Activated CD8-positive, alpha-beta T cell treated with anti-CD3 and anti-CD28 coated beads for 36 hours (primary cell): ENCODE measurements at places on chromosomes 1 and 21. TPM values are rescaled to one million over a fixed set of nuclear protein-coding genes. Genes with fewer than 3 reads are reported as not detected.

GRCh38 chr1:99146129-99146848 is 118.0 kb upstream of the PLPPR4 start:
- peaks cover 6% of the 10 kb centered on the region for H3K4me1 ChIP-seq
- H3K4me3 ChIP-seq, result no peak overlapping the region
- no peak overlapping the region for H3K27ac ChIP-seq
- DNase-seq, result no peak

ABCA4 gene
- total RNA-seq, result not detected

- peak; percentile 94 for DNase-seq
- H3K27me3 ChIP-seq, result no peaks in the 10 kb centered on the region
- no peaks in the 10 kb centered on the region for H3K4me1 ChIP-seq
Observed at GRCh38 chr1:9867408-9868243, 42.4 kb downstream of the CTNNBIP1 start.

- peaks cover 5% of the 10 kb centered on the region for H3K36me3 ChIP-seq
- H3K4me3 ChIP-seq, result no peak overlapping the region
- DNase-seq, result no peak
- H3K27me3 ChIP-seq, result no peaks in the 10 kb centered on the region
- H3K27ac ChIP-seq, result no peak overlapping the region
- no peaks in the 10 kb centered on the region for H3K4me1 ChIP-seq
Observed at GRCh38 chr1:172917972-172918371, 132.8 kb downstream of the TNFSF18 start.

- no peak overlapping the region for H3K27ac ChIP-seq
- peaks cover 8% of the 10 kb centered on the region for H3K4me1 ChIP-seq
- no peak for DNase-seq
- peaks cover 5% of the 10 kb centered on the region for H3K36me3 ChIP-seq
Observed at GRCh38 chr1:59819566-59820438, 5.1 kb downstream of the HOOK1 start.

DNA sequence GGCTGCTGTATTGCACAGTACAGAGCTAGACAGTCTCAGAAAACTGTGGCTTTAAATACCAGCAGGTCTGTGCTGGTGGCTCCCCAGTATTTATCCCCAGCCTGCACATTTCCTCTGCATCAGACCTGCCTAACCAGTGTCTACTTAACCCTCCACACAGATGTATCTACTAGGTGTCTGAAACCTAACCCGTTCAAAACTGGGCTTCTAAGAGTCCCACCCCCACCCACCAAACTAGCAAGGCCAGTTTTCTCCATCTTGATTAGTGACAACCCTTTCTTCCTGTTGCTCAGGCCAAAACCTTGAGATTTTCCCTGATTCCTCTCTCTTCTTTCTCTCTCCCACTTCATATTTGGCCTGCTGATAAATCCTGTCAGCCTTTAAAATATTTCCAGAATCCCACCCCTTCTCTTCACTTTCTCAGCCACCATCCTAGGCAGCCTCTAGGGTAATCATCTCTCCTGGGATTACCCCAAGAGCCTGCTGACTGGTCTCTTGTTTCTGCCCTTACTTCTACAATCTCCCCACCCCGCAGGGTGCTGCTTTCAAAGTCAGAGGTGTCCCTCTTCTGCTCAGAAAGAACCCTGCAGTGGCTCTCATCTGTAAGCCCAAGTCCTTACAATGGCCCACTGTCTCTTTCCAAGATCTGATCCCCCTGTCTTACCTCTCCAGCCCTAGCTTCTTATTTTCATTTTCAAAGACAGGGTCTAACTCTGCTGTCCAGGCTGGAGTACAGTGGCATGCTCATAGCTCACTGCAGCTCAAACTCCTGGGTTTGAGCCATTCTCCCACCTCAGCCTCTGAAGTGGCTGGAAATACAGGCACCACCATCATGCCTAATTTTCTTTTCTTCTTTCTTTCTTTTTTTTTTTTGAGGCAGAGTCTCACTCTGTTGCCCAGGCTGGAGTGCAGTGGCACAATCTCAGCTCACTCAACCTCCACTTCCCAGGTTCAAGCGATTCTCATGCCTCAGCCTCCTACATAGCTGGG is 45.2 kb downstream of the H3-3A start:
- H3K27me3 ChIP-seq, result no peaks in the 10 kb centered on the region
- no peak overlapping the region for H3K4me3 ChIP-seq
- no peak overlapping the region for H3K27ac ChIP-seq
- H3K4me1 ChIP-seq, result peaks cover 13% of the 10 kb centered on the region
- peak; percentile 36 for DNase-seq
- no peaks in the 10 kb centered on the region for H3K36me3 ChIP-seq

CFHR1 gene
- not detected for total RNA-seq

DNA sequence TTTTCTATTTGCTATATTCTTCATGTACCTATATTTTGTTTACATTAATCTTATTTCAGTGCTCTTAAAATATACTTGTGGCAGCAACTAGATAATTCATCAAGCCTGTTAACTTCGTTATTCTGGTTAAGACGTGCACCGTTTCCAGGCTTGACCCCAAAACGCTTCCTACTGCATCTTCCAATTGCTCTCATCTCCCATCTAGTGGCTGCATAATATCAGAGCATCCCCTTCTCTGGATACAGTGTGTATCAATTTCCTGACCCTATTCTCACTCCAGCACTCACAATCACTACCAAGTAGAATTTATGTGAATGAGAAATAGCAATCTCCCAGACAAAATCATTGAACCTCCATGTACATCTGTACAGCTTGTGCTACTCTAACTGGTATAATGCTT is 1280.3 kb upstream of the B3GALT2 start:
- H3K27me3 ChIP-seq, result peaks cover 2% of the 10 kb centered on the region
- H3K27ac ChIP-seq, result no peak overlapping the region
- H3K36me3 ChIP-seq, result no peaks in the 10 kb centered on the region
- no peak for DNase-seq
- no peaks in the 10 kb centered on the region for H3K4me1 ChIP-seq
- no peak overlapping the region for H3K4me3 ChIP-seq
